Urothelium cell line (cell line): ENCODE measurements at places on chromosomes 12 and 14.
A peak's percentile ranks its signal among the peaks of the same experiment; 100 is the strongest.

DNA sequence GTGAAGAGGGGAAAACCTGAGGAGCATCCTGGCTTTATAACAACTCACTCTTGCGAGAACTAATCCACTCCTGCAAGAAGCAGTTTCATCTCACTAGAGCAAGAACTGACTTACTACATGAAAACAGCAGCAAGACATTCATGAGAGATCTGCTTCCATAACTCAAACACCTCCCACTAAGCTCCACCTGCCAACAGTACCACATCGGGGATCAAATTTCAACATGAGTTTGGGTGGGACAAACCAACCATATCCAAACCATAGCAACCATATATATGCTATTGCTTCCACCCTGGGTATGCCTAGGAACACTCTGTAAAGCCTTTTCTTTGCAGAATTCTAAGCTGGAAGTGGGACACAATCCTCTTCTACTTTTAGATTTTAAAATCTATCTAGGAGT lies 13.9 kb upstream of the AVPR1A start:
- no peak for DNase-seq

- DNase-seq: no peak
These were observed 364.7 kb downstream of the NOVA1 start for GRCh38 chr14:26233118-26233517.

- DNase-seq: no peak
These were observed 49.2 kb downstream of the LIN52 start for GRCh38 chr14:74133833-74134481.

- DNase-seq: peak; percentile 58
These were observed 314.3 kb upstream of the OR4E1 start for GRCh38 chr14:21987937-21988336.

- DNase-seq: peak; percentile 40
These were observed 23.9 kb downstream of the SLC7A7 start for GRCh38 chr14:22791301-22791700.

GRCh38 chr12:99427104-99427503 lies 220.4 kb upstream of the GARIN6 start:
- DNase-seq: no peak

DNA sequence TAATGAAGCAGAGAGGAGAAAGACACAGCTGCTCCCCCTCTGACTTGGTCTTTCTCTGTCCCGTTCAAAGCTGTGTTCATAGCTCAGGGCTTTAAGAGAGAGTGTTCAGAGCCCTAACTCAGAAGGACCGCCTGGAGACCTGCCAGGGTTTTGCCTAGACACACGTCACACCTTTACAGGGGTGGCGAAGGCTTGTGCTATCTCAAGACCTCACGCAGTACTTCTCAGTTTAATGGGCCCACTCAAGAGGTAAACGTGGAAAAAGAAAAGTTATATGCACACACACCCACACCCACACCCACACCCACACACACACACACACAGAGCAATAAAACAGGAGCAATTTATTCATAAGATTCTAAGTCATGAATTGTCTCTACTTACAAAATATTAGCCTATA lies 374.3 kb downstream of the C12orf75 start:
- DNase-seq: no peak

DNA sequence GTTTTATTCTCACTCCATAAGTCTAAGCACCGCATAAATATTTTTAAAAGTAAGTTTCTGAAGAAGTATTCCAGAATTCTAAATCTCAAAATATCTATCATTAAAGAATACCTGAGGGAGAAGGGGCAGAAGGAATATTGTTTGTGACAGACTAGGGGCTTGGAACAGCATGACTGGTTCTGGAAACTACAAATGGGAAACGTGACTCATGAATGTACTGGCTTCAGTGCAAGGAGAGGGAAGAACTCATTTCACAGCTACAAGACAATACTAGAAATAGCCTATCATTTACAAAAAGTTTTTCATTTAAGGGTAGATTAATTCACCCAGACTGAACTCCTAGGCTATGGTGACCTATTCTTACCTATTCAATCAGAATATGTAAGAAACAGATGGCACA lies 121.3 kb downstream of the SLC25A21 start:
- DNase-seq: no peak

DNA sequence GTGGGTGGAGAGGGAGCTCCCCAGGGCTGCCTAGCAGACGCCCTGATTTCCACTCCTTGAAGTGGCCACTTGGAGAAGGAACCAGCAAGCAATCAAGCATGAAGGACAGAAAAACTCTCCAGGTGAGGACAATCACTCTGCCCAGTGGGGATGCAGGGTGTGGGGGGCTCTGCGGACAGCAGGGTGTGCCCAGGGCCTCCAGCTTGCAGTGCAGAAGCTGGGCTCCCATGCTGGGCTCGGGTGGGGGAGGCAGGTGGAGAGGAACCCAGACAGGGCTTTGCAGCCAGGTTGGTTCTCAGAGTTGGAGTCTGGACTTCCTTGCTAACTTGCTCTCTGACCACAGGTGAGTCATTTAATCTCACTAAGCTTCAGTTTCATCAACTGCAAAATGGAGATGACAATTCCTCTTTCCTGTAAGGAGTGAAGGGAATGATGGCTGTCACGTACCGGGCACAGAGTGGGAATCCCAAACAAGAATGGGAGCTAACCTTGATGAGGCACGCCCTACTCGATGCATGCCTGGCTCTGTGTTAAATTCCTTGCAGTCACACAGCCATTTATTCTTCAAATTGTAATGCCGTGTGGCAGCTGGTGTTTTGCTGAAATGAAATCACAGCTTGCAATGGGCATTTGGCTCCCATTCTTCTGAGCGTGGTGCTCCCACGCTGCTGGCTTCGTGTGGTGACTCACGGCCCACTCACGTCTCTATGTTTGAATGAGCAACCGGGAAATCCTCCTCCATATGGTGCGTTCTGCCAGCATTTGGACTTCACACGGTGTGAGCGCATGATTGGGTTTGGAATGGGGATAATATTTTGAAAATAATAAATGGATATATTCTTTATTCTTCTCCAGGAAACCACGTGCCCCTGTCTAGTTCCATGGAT lies 75.2 kb downstream of the PRIMA1 start:
- DNase-seq: no peak

GRCh38 chr12:30925607-30926242 lies 823 bp upstream of the TSPAN11 start:
- DNase-seq: no peak

DNA sequence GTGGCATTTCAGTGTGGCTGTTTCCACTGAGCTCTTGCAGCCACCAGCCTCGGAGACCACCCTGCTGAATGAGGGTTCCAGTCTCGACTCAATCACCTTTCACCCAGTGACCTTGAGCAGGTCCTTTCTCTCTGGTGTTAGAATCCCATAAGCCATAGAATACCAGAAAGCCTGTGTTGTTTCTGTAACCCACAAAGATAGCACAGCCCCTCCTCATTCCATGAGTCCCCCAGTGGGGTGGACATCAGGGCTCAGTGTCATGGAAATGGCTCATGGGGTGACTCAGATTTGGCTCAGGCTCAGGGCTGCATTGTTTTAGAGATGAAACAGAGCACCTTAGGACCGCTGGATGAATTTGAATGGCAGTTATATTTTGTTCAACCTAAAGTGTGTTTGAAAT lies 171.5 kb downstream of the PTPN11 start:
- no peak for DNase-seq

DNA sequence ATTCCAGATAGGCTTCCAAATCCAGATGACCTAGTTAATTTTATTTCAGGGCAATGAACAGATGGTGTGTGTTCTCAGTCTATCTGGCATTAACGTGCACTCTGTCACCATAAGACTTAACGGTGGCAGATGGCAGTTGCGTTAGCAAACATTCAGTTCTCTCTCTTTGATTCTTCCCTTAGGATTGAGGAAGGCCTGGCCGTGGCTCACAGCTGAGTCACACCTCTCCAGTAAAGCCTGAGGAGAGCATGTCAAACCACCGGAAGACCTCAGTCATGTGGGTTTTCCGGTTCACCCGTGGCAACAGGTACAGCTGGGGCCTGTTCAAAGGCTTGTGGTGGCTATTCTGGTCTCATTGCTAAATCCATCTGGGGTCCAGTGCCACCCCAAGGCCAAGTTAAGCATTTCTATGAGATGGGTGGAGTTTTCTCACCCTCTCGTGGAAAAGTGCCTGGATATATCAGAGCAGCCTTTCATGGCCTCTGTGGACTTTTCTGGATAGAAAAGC lies 545.1 kb upstream of the ATP2B1 start:
- peak; percentile 58 for DNase-seq

GRCh38 chr14:78763746-78764145 lies 593.6 kb downstream of the NRXN3 start:
- DNase-seq: no peak

- no peak for DNase-seq
These were observed 232.7 kb downstream of the SLC16A7 start for GRCh38 chr12:59828521-59828920.

DNA sequence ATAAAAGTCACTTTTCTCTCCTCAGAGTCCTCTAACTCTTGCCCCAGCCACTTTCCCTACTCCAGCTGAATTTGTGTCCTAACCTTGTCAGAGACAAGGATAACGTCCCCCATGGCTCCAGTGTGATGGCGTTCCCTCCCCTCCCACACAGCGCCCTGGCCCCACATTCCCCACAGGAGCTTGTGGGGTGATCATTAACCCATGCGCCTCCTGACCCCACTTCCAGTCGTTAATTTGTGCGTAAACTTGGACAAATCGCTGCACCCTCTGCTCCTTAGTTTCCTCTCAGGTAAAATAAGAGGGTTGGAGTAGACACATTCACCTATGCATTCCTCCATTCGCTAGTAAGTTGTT lies 22.9 kb upstream of the BCDIN3D start:
- no peak for DNase-seq
